GM04503 (cell line): ENCODE measurements at places on chromosomes 5 and 9.

- DNase-seq: no peak
These were observed 498.6 kb upstream of the GRIN3A start for GRCh38 chr9:102237094-102237493.

DNA sequence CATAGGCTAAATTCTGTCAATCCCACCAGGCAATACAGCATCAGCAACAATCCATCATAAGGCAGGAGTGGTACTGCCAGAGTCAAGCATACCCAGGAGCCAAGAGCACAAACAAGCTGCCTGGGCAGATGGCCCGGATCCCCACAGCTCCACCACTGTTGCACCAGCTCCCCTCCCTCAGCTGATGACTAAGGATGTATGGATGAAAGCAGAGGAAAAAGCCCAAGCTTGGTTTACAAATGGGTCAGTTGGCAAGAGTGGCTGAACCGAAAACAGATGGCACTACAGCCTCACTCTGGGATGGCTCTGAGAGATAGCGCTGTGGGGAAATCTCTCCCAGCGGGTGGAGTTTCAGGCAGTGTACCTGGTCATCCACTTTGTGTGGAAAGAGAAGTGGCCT, 29.4 kb downstream of the DROSHA start:
- no peak for DNase-seq

DNA sequence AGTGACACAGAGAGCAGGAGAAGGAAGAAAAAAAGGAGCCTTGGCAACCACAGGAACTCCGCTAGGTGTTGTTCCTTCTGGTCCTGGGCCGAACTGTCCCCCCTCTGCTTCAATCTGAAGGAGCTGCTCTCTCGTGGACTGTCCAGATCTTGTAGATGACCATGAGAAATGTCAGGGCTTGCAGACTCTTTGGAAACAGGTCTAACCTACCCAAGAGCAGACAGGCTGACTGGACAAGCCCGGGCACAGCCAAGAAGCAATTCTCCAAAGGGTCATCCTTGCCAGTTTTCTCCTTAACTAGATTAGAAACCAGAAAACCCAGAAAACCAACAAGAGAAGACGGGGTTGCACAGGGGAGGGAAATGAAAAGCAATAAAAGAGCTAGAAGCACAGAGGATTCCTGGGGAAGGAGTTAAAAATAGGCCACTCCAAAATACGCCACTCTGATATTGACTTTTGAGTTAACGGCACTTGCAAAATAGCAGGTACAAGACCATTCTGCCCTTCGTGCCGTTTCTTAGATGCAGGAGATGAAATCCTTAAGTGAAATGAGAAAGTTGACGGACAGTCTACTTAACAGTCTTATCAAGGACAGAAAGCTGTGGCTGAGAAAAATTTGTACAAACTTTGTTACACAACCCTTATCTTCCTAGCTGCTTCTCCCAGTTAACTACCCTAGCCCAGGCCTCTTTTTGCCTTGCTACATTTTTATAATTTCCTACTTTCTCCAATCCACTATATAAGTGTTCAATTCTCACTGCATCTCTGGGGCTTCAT, 5.8 kb downstream of the GCNT4 start:
- no peak for DNase-seq

- no peak for DNase-seq
These were observed 115.4 kb downstream of the EGFLAM start for GRCh38 chr5:38373743-38374142.

DNA sequence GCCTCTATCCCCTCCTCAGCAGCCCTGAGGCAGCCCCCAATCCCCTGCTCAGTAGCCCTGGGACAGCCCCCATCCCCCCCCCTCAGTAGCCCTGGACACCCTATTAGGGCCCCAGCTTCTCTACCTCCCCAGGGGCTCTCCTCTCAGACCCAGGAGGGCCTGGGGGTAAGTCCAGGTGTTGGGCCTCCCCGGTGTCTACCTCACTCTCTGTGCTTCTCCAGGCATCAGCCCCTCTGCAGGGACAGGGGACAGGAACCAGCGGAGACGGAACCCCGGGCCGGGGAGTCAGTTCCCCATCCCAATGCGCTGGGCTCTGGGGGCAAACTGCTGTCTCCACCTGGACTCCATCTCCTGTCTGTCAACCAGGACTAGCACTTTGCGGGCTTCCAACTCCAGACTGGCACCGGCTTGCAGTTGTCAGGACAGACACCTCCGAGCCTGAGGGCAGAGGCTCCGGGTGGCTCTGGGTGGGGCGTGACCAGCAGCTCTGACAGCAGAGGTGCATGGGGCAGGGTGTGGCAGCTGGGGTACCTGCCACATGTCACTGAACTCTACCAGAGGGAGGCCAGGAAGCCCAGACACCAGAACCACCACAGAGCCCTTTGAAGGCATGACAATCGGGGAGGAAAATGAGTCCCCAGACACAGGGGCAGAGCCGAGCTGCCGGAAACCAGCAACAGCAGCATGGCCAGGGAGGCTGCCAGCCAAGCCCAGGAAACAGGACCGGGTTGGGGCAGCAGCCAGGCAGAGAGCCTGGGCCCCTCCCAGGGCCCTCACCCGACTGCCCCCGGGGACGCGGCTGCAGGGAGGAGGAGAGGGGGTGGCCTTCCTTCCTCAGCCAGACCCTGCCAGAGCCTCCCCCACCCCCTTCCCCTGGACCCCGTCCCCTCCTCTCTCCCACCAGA, 17.7 kb upstream of the UBAC1 start:
- DNase-seq: no peak
